ENCODE measurements at places on chromosomes 7 and 10.
A peak's percentile ranks its signal among the peaks of the same experiment; 100 is the strongest.

GRCh38 chr10:45008524-45009161, 7.9 kb downstream of the ZNF22 start:
- peak; percentile 75 for DNase-seq

GRCh38 chr7:5500056-5500776, 76.6 kb upstream of the TNRC18 start:
- DNase-seq = no peak

GRCh38 chr7:39099146-39099545, 121.4 kb downstream of the POU6F2 start:
- DNase-seq = no peak

DNA sequence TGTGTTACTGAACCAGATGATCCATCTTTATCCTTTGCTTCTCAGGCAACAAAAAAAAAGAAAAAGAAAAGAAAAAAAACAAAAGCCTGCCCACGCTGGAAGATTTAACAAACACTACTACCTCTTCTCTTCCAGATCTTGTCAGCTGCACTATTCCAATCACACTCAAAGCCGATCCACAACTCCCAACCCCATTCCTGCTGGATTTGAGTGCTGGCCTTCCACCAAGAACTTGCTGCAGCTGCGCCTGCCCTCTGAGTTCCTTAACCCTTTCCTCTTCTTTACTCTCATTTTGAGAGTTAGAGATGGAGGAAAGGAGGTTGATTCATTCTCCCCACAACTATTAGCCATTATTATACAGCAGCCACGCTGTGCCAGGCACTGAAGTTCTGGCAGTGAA, 16.0 kb upstream of the ITGA8 start:
- DNase-seq = no peak

DNA sequence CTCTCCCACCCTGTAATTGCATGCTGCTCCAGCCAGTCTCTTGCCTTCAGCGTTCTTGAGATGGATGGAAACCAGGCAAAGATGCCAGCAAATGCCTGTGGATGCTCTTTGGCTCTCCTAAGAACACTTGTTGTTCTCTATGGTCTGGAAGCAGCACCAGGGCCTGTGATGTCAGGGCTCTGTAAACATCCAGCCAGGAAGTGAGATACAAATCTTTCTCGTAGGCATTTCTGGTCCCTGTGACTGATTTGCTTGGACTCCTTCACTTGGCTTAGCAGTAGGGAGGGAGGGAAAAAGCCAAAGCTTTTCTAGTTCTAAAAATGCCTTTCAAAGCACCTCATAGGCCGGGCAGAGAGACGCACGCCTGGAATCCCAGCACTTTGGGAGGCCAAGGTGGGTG, 201.3 kb downstream of the REEP3 start:
- no peak for DNase-seq

- no peak for DNase-seq
These were observed 1141.2 kb downstream of the SORCS1 start for GRCh38 chr10:106023329-106023728.

GRCh38 chr7:30367561-30367960, 83.2 kb downstream of the ZNRF2 start:
- DNase-seq = no peak

DNA sequence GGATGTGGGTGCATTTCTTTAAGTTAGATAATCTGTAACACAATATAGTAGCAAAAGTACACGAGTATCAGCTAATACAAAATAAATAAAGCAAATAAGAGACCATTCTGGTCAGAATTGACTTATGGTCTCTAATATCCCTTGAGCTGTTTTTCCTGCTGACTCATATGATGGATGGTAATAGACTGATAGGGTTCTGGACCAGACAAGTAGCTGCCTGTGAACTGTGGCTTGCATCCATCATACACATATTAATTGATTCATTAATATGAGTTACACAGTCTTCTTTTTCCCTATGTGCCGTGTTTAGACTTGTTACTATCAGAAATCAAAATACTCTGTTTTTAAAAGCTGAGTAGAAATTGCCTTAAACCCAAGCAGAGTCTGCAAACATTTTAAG, 762.8 kb downstream of the GATA3 start:
- no peak for DNase-seq

DNA sequence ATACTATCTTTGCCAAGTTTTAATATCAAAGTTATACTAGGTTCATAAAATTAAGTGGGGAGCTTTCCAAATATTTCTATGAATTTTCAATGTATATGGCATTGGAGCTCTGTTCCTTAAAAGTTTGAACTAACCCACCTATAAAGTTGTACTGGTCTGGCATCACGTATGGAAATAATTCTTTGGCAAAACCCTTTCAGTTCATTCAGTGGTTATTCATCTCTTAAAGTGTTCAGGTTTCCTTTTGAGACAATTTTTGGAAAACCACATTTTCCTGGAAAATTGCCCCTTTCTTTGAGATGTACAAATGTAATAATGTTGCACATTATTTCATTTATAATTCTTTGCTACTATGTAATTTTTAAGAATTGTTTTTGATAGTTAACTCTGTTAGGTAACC, 62.5 kb upstream of the INPP5A start:
- DNase-seq = no peak

- no peak for DNase-seq
These were observed 94.5 kb downstream of the PDGFA start for GRCh38 chr7:424961-425793.

DNA sequence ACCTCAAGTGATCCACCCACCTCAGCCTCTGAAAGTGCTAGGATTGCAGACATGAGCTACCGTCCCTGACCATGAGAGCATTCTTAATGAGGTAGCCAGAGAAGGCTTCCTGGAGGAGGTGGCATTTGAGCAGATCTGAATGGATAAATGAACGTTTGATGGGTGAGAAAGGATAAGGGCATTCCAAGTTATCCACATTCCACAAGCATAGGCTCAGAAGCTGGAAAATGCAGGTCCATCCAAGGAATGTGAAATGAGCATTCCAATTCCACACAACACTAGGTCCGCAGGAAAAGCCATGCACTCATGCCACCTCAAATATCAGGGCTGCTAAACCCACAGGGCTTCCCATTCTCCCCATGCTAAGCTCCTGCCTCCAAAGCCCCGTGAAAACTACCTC, 17.0 kb downstream of the TMEM130 start:
- DNase-seq = no peak

- no peak for DNase-seq
These were observed 41.4 kb downstream of the GSDME start for GRCh38 chr7:24715661-24716479.

DNA sequence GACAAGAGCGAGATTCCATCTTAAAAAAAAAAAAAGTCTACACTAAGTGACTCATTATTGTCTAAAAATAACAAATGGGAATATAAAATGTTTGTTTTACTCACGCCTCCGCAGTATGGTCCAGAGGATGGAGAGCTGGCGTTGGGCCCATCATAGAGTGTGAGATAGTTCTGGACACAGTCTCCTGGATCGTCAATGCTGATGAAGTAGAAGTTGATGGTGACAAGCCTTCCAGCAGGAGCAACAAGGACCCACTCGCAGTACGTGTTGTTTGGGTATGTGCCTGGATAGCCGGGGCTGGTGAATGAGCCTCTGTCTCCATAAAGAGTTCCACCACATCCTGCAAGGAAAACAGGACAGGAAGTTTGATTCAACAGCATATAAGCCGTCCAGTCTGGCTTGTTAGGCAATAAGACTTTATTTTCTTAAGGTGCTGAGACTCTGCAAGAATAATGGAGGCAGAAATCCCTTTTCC, 11.5 kb upstream of the RSU1 start:
- no peak for DNase-seq

DNA sequence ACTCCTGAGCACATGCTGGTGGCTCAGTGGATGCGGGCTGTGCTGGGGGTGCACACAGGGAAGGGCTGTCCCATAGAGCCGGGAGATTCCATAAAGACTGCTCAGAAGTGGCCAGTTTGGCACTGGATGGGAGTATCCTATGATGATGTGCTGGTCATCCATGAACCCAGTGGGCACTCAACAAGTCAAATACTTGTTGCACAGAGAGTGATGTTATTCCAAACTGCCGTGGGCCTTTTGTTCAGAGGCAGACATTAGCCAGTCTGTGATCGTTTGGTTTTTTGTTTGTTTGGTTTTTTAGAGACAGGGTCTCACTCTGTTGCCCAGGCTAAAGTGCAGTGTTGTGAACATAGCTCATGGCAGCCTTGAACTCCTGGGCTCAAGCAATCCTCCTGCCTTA, 30.9 kb upstream of the SAMD8 start:
- no peak for DNase-seq

- no peak for DNase-seq
These were observed 322.6 kb upstream of the SEMA3D start for GRCh38 chr7:85509476-85509875.

DNA sequence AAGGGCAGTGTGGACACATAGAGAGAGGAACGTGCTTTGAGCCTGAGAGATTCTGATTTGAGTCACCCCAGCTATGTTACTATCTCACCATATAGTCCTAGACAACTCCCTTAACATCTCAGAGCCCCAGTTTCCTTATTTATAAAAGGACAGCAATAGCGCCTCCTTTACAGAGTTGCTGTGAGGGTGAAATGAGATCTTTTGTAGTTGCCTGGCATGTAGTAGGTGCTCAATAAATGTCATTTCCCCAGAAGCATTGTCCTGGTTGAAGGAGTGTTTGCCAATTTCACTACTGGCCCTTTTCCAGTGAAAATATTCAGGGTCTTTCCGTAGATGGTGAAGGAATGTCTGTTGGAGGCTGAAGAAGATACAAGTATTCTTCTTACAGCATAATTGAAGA, 51.3 kb upstream of the FAM180A start:
- DNase-seq = no peak

- no peak for DNase-seq
These were observed 1.0 kb downstream of the ATE1 start for GRCh38 chr10:121926671-121927317.

Measured in NCI-H187 treated with DMSO at 0.1 percent for 48 hours (cell line).